ENCODE measurements at places on chromosomes 7 and 10. TPM values are rescaled to one million over a fixed set of nuclear protein-coding genes. Genes with fewer than 3 reads are reported as not detected.

GRCh38 chr10:132366499-132366898 lies 30.5 kb upstream of the PWWP2B start:
- no peak for DNase-seq

- no peak for DNase-seq
Observed at GRCh38 chr7:31100871-31101270, 48.8 kb downstream of the ADCYAP1R1 start.

DNA sequence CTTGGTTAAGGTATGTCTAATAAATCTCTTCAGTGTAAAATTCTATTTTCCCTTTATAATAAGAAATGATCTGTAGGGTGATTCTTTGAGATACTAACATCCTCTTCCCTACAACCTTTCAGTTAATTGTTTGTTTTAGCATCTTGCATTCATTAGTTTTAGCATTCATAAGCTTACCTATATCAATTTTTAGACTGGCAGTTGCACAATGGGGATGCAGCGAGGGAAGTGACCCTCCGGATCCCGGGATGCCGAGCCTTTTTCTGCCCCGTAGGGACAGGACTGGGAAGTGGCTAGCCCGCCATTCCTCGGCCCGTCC lies 508 bp upstream of the KIF20B start:
- DNase-seq, result no peak

GRCh38 chr10:111116211-111116610 lies 39.4 kb downstream of the ADRA2A start:
- DNase-seq, result no peak

DNA sequence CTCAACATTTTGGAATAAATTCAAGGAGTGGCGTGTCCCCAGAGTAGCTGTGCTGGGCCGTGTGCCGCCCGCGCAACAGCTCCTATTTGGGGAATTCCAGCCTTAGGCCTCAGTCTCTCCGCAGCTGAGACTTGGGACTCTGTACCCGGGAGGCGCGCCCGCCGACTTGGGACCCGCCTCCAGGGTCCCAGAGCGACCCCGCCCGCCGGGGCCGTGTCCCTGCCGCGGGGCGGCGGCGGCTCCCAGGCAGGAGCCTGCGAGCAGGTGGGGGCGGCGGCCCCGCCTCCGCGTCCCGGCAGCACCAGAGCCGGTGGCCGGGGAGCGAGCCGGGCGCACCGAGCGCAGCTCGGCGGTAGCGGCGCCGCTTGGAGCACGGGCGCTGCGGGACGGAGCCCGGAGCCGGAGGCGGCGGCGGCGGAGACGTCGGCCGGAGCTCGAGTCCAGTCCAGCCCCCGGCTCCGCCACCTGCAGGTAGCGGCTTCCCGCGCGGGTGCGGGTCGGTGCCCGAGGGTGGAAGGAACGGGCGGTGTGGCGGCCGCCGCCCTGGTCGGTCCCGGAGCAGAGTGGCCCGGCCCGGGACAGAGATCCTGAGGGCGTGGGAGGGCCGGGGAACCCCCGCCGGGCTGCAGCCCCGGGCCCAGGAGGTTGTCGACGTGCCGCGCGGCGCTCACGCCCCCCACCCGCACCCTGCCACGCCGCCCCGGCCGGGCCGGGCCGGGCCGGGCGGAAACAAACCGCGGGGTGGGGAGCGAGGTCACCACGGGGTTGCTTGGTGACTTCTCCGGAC lies at the start of gene WIPF3:
Gene WIPF3 (plus strand): TSS at position 301 of the 787 bp plus-strand sequence. CDS start 28,217 bp downstream, outside the sequence.
- DNase-seq, result no peak

- no peak for DNase-seq
Observed at GRCh38 chr10:45437587-45438465, 63.8 kb downstream of the ALOX5 start.

GRCh38 chr7:98641646-98642500 lies 24.8 kb downstream of the NPTX2 start:
- DNase-seq, result no peak

- DNase-seq, result no peak
Observed at GRCh38 chr7:155267023-155267422, 30.7 kb upstream of the INSIG1 start.

- no peak for DNase-seq
Observed at GRCh38 chr10:42753507-42754154, 29.0 kb upstream of the BMS1 start.

- no peak for DNase-seq
Observed at GRCh38 chr7:141366091-141366621, 185.1 kb upstream of the AGK start.

DNA sequence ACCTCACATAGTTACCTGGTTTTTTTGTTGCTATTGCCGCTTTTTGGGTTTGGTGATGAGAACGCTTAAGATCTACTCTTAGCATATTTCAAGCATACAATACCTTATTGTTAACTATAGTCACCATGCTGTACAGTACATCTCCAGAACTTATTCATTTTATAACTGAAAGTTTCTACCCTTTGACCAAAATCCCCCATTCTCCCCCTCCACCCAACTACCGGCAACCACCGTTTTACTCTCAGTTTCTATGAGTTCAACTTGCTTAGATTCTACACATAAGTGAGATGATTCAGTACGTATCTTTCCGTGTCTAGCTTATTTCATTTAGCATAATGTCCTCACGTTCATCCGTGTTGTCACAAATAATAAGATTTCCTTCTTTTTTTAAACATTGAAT lies 86.7 kb upstream of the IL6 start:
- no peak for DNase-seq

- DNase-seq, result no peak
Observed at GRCh38 chr7:97002555-97003261, 2.6 kb upstream of the DLX6 start.

Gene EVX1
- not detected for total RNA-seq

Gene ADAM12
- 7.1 TPM for total RNA-seq

Gene INHBA
- total RNA-seq, result 0.34 TPM

Gene OR2A5
- total RNA-seq, result not detected

Gene ASB10
- total RNA-seq, result not detected
